ENCODE measurements at places on chromosomes 16 and 17.
A peak's percentile ranks its signal among the peaks of the same experiment; 100 is the strongest.

- no peak for DNase-seq
Observed at GRCh38 chr17:60506312-60506711, 19.7 kb downstream of the APPBP2 start.

DNA sequence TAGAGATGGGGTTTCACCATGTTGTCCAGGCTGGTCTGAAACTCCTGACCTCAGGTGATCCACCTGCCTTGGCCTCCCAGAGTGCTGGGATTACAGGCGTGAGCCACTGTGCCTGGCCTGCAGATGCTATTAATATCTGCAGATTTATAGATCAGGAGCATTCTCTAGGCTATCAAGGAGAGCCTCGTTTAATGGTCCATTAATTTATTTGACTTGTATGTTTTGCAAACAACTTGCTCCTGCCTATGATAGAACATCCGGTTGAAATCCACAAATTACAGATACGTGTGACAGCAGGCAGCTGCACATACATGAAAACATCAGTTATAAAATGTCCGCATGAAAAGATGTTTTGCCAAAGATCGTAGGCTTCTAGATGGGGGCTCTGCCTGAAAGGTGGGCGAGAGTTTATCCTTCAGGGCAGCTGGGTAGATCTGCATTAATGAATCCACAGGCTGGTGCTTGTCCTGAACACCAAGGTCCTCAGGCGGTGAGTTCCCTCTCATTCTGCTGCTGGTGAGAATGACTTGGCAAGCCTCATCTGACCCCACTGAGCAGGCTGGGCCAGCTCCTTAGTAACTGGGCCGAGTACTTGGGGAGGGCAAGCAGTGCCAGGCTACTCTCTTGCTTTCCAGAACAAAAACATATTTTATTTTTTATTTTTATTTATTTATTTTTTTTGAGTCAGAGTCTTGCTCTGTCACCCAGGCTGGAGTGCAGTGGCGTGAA lies 37.1 kb upstream of the MGAT5B start:
- DNase-seq = peak; percentile 21

GRCh38 chr17:29723278-29724047 lies 100.8 kb upstream of the CORO6 start:
- DNase-seq = no peak

DNA sequence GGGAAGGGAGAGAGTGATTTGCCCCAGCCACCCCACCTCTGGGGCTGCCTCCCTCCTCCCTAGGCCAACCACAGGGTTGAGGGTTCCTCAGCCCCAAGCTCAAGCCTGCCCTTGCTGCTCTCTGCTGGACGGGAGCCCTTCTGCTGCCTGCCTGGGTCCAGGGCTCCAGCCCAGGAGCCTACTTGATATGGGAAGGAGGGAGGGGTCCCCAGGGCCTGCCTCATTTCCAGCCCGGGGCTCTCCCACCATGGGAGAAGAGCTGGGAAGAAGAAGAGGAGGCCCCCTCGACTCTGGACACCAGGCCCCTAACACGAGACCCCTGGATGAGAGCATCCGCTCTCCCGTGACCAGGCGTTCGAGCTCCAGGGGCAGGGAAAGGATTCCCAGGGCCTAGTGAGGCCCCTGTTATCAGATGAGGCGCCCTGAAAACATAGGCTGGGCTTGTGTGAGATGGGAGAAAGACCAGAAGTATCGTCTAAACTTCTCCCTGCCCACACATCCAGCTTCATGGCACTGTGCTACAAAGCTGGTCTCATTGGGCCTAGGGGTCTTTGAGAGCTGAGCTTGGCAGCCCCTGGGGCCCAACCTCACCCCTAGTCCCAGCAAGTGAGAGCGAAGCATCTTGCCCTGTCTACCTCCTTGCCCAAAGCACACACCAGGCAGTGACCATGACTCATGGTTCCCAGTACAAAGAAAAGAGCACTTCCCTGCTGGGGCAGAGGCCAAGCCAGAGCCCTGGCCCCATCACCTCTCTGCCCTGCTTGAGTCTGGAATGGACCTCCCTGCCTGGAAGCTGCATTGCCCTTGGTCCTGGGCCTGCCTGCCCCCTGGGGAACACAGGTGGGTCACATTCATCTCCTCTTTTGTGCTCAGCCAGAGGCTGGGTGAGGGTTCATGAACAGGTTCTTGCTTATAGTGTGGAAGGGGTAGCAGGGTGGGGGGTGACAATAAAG lies 987 bp downstream of the SLC16A5 start:
- DNase-seq = no peak

- DNase-seq = no peak
Observed at GRCh38 chr17:74508156-74508555, 23.1 kb downstream of the CD300LB start.

DNA sequence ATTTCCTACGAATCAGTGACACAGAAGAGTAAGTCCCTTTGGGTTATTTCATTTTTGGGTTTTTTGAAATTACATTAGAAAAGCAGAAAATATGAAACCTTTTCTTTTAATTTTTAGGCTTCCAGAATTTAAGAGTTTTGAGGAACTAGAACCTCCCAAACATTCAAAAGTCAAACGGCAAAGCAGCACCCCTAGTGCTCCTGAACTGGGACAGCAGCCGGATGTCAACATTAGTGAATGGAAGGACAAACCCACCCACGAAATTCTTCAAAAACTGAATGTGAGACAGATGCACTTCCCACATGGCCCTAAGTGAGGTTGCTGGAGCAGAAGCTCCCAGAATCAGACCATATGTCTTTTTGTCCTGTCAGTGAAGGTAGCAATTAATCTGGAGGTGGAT lies 199.4 kb downstream of the PHKB start:
- no peak for DNase-seq

GRCh38 chr17:68749349-68750207 lies 148.4 kb upstream of the FAM20A start:
- DNase-seq = no peak

- no peak for DNase-seq
Observed at GRCh38 chr17:72890711-72891110, 201.8 kb downstream of the SLC39A11 start.

DNA sequence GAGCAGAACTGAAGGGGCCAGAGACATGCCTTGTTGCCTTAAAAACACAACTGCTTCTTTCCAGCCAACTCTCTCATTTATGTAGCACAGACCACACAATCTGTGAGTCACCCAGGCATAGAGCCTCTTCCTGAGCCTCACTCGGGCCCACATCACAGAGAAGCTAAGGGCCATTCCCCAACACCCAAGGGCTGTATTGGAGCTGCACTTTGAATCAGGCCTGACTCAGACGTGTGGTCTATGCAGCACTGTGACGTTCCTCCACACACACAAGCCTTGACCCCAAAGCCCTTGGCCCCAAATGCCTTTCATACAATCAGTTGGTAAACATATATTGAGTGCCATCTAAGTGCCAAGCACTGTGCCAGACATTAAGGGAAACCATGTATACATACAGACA lies 308.9 kb upstream of the DYNLRB2 start:
- no peak for DNase-seq

DNA sequence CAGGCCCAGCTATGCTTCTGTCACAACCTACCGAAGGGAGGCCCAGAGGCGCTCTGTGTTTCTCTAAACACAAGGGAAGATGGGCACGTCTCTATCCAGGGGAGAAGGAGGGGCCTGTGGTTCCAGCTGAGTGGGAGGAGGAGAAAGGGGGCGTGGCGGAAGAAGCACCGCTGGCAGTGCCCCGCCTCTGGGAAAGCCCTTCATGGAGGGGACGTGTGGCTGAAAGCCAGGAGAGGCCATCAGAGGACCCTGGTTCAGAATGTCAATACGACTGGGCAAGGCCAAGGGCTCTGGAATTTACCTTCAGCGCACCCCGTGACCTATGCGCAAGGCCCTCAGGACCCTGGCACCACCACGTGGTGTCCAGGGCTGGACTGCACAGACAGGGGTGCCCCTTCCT lies 12.3 kb upstream of the SLC38A8 start:
- no peak for DNase-seq

GRCh38 chr17:77454242-77455095 lies 313.7 kb downstream of the SEC14L1 start:
- no peak for DNase-seq
